ENCODE measurements at places on chromosomes 3 and 15.

GRCh38 chr15:31930967-31931366, 99.3 kb upstream of the CHRNA7 start:
- no peak for DNase-seq

GRCh38 chr15:33031324-33031821, 163.1 kb downstream of the FMN1 start:
- DNase-seq = no peak

DNA sequence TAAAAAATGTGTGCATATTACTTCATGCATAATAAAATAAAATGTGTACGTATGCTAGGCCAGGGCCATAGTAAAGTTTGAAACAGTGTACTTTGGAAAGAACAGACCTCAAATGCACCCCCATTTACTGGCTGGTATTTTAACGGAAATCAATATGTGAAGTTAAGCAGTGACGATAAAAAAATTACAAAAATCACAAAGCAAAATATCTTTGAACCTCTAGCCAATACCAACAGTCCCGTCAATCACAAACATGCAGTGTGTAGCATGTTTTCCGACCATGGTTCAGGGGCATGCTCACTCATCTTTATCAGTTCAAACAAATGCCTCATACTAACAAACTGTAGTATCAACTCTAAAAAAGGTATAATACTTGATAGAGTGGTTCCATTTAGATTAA, 121.1 kb downstream of the TJP1 start:
- DNase-seq = no peak

DNA sequence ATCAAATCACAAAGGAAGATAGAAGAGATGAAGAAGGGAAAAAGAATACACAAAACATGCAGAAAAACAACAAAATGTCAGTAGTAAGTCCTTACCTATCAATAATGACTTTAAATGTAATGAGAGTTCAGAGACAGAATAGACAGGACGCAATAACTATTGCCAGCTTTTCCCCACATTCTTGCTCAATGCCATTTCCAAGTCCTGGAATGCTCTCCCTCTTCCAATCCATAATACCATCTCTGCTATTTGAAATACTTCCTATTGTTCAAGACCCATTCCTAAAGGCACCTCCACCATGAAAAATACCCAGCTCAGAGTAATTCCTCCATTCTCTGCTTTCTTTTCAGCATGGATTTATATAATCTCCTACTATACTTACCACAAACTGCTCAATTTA, 33.4 kb downstream of the CCDC54 start:
- no peak for DNase-seq

GRCh38 chr15:88882785-88883184, 12.6 kb downstream of the HAPLN3 start:
- no peak for DNase-seq
